NCI-H2081 treated with DMSO at 0.1 percent for 48 hours (cell line): ENCODE measurements at places on chromosomes 5 and 9.

GRCh38 chr5:42703238-42703637 lies 53.4 kb upstream of the CCDC152 start:
- no peak for DNase-seq

DNA sequence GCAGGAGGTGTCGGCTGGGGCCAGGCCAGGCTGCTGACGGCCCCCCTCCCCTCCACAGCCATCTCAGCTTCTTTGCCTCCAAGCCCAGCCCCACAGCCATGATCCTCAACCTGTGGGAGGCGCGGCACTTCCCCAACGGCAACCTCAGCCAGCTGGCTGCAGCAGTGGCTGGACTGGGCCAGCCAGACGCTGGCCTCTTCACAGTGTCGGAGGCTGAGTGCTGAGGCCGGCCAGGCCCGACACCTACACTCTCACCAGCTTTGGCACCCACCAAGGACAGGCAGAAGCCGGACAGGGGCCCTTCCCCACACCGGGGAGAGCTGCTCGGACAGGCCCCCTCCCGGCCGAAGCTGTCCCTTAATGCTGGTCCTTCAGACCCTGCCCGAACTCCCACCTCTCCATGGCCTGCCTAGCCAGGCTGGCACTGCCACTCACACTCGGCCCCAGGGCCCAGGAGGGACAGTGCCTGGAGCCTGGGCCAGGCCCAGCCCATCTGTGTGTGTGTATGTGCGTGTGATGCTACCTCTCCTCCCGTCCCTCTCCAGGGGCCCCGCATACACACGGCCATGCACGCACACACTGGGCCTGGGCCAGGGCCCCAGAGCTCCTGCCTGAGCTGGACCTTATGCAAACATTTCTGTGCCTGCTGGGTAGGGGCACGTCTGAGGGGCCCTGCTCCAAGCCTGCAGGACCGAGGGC lies 19.3 kb downstream of the HK3 start:
- no peak for DNase-seq

GRCh38 chr5:32138839-32139493 lies 35.2 kb downstream of the GOLPH3 start:
- DNase-seq = no peak

DNA sequence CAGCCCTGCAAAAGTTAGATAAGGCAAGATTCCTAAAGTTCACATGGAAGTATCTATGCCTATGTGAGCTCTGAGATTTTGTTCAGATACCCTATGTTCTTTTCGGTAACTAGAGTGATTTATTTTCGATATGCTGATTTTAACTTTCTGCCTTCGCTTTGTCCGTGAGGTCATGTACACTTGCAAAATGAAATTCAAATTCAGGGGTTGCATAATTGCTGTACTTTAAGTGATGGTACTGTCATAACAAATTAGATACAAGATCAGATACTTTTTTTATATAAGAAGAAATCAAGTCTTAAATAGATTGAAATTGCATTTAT lies 350 bp upstream of the ECPAS start:
- DNase-seq = no peak

DNA sequence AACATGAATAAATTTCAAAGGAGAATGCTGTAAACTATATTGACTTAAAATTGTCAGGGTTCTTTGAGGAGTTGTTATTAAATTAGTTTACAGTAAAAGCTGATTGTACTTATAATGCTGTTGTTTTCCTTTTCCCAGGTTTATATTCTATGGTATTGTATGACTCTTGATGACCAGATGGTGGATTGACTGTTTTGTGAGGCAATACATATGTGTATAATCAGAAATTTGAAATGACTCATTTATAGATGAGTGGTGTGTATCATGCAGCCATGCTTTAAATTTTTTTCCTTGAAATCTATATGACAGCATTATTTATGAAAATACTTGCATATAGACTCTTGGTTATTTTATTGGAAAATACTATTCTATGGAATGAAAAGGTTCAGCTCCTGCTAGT lies 195.3 kb downstream of the CNTLN start:
- no peak for DNase-seq

- DNase-seq = no peak
Measured at GRCh38 chr5:135019314-135019713, 14.7 kb downstream of the PITX1 start.

GRCh38 chr5:66174338-66174737 lies 30.2 kb downstream of the SREK1 start:
- no peak for DNase-seq

DNA sequence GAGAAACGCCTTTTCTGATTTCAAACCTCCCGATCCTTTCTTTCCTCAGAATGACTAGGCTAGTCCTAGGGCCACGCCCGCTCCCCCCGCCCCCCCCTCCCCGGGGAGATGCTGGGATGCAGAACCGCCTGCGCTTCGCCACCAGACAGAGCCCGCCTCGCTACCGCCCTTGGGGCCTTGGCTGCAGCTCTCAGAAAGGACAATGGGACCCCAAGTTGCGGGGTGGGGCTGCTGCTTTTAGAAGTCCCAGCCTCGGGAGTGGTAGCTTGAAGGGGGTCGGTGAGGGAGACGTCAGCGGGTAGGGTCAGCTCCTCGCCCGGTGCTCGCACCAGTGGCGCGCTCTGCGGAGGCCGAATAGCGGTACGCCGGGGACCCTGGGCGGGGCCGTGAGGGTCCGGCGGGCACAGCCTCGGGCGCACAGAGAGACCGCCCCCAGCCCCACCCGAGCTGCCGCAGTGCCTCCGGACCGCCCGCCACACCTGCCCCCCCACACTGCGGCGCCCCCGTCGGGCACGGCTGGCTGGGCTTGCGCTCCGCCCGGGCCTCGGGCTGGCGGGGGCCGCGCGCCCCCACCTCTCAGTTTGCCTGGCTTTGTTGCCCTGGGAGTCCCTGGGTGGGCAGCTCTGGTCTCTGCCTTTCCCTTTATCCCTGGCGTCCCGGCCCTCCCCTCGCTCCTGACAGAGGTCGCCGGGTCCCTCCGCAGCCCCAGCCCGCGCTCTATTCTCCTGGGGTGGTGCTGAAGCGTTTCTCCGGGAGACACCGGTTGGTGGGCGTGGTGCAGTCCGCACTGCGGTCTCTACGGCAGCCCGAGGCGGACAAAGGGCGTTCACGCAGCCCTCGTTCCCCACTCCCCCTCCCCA lies 1.2 kb downstream of the MAP1B start:
- no peak for DNase-seq

DNA sequence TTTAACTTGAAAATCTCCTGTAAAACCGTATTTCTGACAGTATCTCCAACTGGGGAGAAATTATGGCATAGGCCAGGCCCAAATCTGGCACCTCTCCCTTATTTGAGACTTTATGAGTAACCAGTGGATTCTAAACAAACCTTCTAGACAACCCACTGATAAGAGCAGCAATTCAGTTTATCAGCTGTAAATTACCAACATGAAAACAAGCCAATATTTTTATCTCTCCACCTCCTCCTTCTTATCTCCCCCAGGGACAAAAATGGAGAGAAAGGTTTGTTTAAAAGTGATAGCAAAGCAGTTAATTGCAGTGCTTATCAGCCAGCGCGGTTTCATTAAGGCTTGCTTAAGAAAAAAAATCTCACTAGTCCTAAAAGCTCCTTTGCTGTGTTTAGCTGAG lies 53.8 kb downstream of the KCNV2 start:
- no peak for DNase-seq

- no peak for DNase-seq
Measured at GRCh38 chr9:113621980-113622379, 158.5 kb downstream of the RGS3 start.

DNA sequence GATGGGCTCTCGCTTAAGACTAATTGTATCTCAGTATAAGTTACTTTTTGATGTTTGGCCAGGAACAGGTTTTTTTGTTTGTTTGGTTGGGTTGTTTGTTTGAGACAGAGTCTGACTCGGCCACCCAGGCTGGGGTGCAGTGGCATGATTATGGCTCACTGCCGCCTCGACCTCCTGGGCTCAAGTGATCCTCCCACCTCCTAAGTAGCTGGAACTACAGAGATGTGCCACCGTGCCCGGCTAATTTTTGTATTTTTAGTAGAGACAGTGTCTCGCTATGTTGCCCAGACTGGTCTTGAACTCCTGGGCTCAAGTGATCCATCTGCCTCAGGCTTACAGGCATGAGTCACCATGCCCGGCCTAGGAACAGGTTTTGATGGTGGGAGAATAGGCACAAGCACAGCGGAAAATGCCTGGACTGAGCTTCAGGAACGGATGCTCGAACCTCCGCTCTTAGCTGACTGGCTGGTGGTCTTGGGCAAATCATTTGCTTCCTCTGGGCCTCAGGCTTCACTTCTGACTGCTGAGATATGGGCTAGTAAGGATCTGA lies 11.4 kb upstream of the SYNPO start:
- DNase-seq = no peak

DNA sequence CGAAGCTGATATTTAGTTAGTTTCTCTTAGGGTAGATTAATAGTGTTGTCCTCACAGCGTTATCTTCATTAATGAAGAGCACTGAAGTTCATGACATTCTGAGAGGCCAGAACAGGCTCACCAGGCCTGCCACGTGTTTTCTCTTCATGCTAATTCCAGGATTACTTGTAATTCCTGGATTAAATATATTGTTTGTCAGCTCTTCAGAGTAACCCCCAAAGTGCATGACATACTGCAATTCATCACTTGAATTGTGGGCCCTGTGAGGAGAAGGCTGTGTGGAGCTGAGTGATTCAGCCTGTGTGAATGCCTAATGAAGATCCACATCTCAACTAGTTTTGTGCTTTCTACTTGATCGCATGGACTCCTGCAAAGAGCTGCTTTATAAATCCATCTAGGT lies 401.0 kb upstream of the ADAMTSL1 start:
- no peak for DNase-seq

GRCh38 chr5:52854301-52854700 lies 66.6 kb downstream of the ITGA1 start:
- no peak for DNase-seq

DNA sequence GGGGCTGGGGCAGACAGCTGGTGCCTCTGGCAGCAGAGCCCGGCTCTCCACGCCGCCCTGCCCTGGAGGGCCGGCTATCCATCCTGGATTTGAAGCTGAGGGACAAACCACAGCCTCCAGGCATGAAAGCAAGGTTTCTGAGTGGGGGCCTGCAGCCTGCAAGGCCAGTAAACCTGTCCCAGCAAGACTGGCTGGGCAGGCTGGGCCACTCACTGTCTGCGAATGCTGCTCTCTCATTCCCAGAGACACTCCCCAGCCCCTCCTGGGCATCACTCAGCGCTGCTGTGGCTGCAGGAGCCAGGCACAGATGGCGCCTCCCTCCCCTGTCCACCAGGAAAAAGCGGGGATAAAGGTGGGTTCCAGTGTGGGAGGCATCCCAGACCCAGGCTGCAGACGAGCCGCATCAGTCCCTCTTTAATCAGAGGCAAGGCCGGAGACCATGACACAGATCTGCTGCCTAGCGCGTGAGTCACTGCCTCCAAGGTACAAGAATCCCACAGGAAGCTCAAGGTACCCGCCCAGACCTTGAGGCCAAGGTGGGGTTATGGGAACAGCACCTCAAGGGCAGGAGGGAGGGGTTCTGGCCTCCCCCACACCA lies 118.0 kb downstream of the VAV2 start:
- DNase-seq = no peak

GRCh38 chr5:118806571-118806970 lies 181.8 kb downstream of the DTWD2 start:
- no peak for DNase-seq

DNA sequence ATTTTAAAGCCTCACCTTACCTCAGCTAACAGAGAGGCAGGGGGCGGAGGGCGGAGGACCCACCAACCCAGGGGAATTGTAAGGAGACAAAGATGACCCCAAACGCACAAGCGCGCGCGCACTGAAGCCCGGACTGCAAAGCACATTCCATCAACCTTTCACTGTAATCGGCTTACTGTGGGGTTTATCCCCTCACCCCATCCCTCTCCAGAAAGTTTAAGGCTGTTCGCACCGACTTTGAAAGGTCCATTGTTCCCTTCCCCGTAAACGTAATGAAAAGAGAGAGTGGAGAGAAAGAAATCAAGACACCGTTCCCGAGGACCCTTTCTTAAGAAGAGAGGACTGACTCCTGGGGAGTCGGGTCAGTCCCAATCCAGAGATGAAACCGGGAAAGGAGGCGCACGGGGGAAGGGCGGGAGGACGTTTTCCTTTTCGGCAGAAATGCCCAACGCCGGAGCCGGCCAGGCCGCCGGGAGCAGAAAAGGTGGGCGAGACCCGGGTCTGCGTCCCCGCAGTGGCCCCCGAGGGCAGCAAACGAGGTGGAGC lies 464 bp downstream of the CEMIP2 start:
- no peak for DNase-seq

DNA sequence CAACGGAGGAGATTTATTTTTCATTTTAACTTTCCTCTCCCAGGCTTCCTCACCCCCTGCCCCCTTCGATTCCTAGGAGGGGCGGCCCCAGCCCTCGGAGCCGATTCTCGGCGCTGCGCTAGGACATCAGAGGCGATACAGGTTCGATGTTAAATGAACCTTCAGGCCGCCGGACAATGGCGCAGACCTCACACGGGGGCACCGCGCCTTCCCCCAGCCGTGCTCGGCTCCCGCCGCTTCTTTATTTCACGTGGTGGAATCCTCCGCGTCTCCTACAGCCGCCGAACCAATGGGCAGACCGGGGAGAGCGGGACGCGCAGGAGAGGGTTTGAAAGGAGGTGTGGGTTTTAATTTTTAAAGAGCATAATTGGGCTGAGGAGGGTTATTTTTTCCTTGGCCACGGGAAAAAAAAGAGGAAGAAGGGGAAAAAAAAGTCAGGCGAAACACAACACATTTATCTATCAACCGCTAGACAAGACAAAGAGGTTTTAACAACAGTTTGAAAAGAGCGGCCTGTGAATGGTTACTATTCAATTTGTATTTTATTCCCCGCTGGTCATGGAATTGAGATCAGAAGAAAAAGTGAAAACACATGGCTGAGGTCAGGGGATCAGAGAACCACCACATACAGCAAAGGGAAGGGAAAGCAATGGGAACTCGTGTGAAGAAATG lies 126.8 kb downstream of the TMEM174 start:
- no peak for DNase-seq

DNA sequence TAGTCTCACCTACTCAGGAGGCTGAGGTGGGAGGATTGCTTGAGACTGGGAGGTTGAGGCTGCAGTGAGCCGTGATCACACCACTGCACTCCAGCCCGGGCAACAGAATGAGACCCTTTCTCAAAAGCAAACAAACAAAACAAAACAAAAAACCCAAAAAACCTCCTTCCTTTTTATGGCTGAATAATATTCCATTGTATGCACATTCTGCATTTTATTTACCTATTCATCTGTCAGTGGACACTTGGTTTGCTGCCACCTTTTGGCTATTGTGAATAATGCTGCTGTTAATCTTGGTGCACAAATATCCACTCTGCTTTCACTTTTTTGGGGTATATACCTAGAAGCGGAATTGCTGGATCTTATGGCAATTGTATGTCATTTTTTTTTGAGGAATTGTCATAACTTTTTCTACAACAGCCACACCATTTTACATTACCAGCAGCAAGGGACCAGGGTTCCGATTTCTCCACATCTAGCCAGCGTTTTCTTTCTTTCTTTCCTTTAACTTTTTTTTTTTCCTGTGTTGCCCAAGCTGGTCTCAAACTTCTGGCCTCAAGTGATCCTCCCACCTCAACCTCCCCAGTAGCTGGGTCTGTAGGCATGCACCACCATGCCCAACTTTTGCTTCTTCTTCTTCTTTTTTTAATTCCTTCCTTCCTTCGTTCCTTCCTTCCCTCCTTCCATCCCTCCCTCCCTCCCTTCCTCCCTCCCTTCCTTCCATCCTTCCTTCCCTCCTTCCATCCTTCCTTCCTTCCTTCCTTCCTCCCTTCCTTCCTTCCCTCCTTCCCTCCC lies 30.6 kb downstream of the NKX2-5 start:
- DNase-seq = no peak

- DNase-seq = no peak
Measured at GRCh38 chr9:64128572-64128971, 1156.4 kb downstream of the FOXD4L5 start.
